ENCODE measurements at places on chromosomes 16 and 17.

DNA sequence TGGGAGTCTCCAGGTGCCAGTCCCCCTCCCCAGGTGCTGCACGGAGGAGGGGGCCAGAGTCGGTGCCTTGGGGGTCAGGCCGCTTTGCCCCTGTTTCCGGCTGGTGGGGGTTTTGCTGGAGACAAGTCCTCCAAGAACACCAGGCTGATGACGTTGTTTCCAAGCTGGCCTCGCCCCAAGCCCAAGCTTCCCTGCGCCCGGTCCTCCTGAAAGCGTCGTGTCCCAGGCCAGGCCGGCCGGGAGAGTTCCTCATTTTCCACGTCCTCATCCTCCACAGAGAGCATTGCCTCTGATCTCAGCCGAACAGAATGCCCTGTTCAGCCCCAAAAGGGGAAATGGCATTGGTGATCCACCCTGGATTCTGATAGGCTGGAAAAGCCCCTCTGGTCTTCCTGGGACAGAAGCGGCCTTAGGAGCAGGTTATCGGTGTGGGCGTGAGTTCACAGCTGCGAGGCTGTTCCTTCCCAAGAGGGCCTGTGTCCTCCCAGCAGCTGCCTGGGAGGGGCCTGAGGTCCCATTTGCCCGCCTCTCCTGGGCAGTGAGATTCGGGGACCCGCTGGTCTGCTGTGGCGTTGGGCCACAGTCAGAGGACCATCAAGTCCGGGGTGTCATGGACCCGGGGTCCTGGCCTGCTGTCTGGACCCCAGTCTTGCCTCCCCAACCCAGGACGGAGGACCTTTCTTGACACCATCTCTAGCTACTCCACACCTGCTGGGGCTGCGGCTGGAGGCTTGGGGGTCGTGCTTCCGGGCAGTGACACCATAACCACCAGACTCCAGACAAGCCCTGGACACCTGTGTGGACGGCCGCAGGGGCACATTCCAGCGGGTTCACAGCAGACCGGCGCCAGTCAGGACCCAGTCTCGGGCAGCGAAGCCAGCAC lies 7.1 kb downstream of the SOX8 start:
- DNase-seq = no peak

DNA sequence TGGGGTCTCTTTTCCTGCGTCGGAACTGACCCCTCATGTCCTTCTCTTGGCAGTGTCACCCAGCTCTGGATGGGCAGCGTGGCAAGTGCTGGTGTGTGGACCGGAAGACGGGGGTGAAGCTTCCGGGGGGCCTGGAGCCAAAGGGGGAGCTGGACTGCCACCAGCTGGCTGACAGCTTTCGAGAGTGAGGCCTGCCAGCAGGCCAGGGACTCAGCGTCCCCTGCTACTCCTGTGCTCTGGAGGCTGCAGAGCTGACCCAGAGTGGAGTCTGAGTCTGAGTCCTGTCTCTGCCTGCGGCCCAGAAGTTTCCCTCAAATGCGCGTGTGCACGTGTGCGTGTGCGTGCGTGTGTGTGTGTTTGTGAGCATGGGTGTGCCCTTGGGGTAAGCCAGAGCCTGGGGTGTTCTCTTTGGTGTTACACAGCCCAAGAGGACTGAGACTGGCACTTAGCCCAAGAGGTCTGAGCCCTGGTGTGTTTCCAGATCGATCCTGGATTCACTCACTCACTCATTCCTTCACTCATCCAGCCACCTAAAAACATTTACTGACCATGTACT lies 13.2 kb downstream of the IGFBP4 start:
- no peak for DNase-seq

GRCh38 chr17:45137561-45138305 lies 2.2 kb downstream of the ACBD4 start:
- DNase-seq = no peak

GRCh38 chr16:12484972-12485371 lies 318.7 kb downstream of the CPPED1 start:
- no peak for DNase-seq

DNA sequence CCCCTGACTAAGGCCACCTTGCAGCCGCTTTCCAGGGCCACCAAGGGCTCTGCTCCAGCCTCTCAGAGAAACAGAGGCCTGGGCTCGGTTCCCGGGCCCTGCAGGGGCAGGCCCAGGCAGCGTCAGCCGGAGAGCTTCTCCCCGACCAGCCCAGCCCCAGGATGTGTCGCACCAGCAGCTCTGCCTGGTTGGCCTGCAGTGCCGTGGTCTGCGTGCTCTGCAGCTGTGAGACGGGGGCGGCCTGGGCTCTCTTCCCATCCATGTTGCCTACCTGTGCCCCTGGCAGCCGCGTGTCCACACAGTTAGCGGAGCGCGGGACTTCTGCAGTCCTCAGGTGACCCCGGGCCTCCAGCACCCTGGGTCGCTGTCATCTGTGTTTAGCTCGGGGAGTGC lies 4.8 kb downstream of the IGFALS start:
- DNase-seq = no peak

DNA sequence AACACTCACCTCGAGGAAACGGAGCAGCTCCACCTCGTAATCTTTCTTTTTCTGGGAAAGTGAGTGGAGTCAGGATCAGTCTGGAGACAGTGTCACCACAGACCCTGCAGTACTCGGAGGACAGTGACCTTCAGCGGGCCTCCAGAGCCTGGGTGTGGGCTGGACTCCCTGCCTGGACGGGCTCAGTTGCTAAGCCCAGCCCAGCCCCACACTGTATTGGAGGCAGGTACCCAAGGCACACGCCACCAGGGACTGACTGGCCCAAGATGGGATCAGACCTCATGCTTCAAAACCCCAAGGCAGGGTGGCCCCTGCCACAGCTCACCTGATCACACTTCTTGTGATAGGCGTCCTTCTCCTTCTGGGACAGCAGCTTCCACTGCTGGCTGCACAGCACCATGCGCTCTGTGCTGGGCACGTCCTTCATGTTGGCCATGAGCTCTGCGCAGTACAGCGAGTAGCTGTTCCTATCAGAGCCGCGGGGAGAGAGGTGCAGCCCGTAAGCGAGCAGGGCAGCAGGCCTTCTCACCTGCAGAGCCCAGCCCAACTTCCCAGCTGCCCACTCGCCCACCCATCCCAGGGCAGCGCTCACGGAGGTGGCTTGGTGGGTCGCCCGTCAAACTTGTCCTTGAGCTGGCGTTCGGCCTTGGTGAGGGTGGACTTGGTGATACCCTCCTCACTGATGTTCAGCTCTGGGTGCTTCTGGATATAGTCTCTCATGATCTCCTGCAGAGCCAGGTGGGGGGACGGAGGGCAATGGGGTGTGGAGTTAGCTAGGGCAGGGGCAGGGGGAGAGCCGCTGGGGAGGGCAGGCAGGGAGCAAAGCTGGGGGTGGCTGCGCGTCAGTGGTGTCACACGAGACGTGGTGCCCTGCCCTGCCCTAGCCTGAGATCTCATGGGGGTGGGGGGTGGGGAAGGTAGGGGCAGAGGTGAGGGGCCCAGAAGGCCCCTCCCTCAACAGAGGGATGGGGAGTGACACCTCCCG lies 7.9 kb downstream of the UBTF start:
- no peak for DNase-seq

DNA sequence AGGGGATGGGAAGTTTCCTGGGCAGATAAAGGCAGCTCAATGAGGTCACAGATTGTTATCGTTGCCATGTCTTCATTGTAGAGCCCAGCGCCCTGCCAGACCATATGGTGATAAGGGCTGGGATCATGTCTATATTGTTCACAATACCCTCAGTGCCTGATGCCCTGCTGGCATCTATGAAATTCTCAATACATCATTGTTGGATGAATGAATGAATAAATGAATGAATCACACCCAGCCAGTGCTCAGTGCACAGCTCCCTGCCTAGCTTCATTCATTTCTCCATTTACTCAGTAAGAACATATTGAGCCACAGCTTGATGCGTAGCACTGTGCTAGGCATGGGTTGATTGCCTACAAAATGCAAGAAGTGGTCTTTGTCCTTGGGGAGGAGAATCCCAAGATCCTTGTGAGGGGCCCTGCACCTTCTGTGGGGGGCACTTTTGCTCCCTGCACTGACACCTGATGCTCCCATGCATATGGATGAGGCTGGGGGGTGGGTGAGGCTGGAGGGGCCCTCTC lies 29.7 kb downstream of the MRC2 start:
- no peak for DNase-seq

GRCh38 chr17:68385490-68386215 lies 71.6 kb downstream of the WIPI1 start:
- DNase-seq = no peak

GRCh38 chr16:60729051-60729450 lies 1307.2 kb downstream of the CDH8 start:
- DNase-seq = no peak

DNA sequence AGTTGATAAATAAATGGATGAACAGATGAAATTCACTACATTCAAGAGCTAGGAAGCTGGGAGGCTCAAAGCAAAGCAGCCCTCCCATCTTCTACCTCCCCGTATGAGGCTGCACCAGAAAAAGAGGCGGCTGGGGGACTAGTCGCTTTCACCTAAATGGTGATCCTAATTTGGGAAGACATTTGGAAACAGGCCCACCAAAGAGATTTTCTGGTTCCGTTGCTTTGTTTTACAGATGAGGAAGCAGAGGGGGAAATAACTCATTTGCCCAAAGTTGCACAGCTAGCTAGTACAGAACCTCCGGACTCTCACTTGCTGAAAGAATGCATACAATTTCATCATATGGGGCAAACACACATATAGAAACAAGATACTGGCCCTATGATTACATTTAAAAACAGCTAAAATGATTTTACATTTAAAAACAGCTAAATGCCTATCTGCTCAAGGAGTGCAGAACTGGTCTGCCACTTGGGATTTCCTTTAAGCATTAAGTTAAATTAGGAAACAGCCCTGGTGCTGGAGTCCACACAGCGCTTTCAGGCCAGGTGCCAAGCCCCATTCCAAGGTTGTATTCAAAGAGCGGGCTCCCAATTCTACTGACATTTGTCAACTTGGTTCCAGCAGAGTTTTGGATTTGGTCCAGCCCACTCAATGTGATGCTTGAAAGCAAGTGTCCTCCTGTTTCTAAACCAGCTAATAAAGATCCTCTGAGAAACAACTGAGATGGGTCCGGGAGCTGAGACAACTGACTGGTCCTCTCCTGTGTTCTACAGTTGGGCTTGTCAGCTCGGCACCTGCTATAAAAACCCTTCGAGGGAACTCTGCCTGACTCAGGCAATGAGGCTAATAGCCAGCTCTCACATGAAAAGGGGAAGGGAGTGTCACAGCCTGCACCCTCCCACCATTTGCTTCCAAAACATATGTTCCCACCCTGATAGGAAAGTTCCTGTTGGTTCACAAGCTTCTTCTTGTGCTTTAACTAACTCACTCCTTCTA lies 11.7 kb downstream of the ERN1 start:
- no peak for DNase-seq

DNA sequence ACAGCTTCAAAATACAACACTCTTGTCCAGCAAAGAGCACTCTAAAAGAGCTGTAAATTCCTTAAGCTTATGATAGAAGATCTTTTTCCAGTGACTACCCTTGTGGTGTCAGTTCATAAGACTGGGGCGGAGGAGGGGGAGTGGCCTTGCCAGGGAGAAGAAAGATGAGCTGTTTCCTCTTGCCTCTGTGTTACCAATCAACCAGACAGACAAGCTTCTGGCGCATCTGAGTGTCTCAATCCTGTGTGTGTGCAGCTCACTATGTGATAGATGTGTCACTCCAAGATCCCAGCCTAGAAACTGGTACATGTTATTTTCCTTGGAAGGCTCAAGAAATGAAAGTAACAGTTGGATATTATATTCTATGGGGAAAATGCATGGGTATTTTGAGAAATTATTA lies 167.4 kb upstream of the CACNG3 start:
- DNase-seq = no peak

DNA sequence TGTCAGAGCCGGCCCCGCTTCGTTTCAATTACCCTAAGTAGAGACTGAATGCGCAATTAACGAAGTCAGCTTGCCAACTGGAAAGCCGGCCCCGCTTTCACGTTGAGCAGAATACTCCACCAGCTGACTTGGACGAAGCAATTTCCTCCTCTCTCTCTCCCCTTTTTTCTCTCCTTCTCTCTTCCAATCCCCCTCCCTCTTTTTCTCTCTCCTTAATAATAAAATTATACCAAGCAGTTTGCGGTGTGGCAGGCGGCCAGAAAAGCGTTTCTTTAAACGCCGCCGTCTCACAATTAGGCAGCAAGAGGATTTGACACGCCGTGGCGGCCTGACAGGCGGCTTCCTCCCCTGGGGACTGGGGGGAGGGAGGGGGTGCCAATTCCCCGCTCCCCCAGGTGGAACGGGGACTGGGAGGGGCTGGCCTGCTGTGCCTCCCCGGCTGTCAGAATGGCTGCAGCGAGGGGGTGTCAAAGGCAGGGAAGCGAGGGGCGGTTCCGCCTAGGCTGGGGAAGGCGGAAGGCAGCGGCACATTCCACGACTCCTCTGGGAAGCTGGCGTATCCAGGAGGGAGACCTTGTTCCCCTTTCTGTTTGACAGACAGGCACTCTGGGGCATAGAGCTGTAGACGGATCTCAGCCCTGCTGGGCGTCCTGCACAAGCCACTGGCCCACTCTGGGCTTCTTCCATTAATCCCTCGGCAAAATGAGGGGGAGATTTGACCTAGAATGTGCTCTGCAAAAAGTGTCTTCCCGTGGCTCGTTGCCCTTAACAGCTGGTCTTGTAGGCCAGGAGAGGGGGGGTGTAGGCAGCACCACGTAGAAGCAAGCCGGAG lies 52.7 kb downstream of the SREBF1 start:
- DNase-seq = no peak

GRCh38 chr17:549177-550040 lies 165.2 kb downstream of the VPS53 start:
- DNase-seq = no peak

- DNase-seq = no peak
Observed at GRCh38 chr16:868846-869822, 68.6 kb upstream of the GNG13 start.

DNA sequence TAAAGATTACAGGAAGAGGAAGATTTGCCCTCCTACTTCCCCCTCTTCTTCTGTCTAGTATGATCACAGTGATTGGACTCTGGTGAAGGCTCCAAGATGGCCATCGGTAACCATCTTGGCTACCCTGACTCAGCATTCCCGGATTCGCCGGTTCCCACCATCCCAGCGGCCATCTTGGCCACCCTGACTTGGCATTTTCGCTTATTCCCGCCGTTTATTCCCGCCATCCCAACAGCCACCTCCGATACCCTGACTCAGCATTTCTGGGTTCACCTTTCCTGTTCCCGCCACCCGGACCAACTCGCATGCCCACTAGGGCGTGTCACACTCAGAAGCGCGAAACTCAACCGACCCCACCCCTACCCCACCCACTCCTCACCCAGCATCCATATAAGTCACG lies 95.4 kb upstream of the GRIN2A start:
- DNase-seq = no peak

DNA sequence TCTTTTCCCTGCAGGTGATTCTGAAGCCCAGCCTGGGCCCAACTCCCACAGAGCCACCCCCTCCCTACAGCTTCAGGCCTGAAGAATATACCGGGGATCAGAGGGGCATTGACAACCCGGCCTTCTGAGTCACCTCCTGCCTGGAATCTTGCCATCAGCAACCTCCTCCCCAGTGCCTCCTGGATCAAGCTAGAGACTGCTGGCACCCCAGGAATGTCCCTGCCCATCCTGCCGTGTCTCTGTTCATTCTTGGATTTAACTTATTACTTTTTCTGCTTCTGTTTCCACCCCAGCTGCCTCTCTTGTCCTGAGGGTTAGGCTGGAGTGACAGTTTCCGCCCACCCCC lies 4.9 kb downstream of the TMEM92 start:
- DNase-seq = peak; percentile 75

- DNase-seq = no peak
Observed at GRCh38 chr17:53724726-53725125, 98.0 kb upstream of the KIF2B start.
